ENCODE measurements at places on chromosomes 2 and 18.
A peak's percentile ranks its signal among the peaks of the same experiment; 100 is the strongest.

DNA sequence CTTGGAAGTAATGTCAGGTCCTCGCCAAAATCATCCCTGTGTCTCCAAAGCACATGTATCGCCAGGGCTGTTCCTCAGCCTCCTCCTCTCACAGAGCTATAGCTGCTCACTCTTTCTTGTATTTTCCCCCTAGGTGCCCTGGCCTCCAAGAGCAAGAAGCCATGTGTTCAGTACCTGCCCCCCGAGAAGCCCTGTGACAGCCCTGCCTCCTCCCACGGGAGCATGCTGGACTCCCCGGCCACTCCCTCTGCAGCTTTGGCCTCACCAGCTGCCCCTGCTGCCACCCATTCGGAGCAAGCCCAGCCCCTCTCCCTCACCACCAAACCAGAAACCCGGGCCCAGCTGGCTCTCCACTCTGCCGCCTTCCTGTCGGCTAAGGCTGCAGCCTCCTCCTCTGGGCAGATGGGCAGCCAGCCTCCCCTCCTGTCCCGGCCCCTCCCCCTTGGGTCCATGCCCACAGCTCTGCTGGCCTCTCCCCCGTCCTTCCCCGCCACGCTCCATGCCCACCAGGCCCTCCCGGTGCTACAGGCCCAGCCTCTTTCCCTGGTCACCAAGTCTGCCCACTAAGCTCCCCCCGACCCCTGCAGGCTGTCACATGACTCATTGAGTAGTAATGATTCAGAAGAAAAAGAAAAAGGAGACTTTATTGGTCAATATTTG lies 18.8 kb downstream of the TGOLN2 start:
- DNase-seq: peak; percentile 57

DNA sequence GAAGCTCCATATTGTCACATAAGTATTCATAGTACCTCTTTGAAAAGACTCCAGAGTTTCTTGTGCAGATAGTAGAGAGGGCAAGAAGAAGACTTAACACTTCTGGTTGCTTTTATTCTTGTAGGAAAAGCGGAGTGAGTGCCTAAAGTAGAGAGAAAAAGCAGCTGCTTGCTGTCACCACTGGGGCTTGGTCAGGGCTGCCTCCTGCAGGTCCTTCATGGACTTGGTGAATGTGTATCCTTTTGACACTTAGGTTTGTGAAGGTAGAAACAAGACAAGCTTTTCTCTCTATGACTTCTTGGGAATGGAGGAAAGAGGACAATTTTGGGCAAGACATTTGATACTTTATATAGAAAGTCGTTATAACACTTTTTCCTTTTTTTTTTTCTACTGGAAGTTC lies 312.8 kb upstream of the FANCL start:
- peak; percentile 22 for DNase-seq

- DNase-seq: no peak
Observed at GRCh38 chr2:224970311-224970710, 72.0 kb downstream of the DOCK10 start.

- DNase-seq: no peak
Observed at GRCh38 chr2:70371753-70372152, 69.9 kb upstream of the FAM136A start.

DNA sequence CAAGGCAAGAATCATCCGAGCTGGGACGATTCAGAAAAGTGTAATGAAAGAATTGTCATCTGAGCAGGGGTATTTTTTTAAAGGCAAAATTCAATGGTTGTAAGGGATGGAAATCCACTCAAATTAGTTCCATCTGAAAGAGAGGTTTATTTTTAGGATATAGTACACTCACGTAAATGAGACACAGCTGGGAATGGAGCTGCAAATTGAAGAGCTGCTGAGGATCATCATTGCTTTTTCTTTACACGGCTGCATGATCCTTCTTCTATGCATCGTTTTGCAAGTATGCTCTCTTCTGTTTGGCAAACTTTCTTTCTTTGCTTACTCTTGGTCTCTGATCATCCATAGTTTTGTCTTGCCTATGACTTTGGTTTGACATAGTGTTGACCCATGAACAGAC lies 27.4 kb upstream of the CUL3 start:
- DNase-seq: no peak

- no peak for DNase-seq
Observed at GRCh38 chr2:157684940-157685466, 56.3 kb upstream of the ACVR1C start.

GRCh38 chr18:57749604-57749970 lies 53.5 kb downstream of the ATP8B1 start:
- DNase-seq: no peak

- DNase-seq: no peak
Observed at GRCh38 chr18:56026509-56026908, 438.5 kb upstream of the TCF4 start.

DNA sequence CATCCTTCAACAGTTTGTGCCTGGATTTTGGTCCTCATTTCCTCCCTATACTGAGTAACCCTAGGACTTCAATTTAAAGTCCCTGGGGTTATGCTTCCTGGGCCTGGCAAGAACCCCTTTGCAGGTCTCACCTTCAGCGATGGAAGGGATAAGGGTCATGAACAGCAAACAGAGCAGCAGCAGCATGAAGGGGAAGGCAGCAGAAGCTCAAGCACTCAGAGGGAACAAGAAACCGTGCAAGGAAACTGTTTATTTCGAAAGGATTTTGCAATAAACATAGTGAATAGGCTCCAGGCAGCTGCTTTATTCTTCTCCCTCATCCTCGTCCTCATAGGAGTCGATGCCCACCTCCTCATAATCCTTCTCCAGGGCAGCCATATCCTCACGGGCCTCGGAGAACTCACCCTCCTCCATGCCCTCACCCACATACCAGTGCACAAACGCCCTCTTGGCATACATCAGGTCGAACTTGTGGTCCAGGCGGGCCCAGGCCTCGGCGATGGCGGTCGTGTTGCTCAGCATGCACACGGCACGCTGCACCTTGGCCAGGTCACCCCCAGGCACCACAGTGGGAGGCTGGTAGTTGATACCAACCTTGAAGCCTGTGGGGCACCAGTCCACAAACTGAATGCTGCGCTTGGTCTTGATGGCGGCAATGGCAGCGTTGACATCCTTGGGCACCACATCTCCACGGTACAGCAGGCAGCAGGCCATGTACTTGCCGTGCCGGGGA lies 2.8 kb upstream of the TUBA4B start:
- no peak for DNase-seq

- DNase-seq: peak; percentile 3
Observed at GRCh38 chr2:239813261-239814115, 211.7 kb downstream of the NDUFA10 start.

DNA sequence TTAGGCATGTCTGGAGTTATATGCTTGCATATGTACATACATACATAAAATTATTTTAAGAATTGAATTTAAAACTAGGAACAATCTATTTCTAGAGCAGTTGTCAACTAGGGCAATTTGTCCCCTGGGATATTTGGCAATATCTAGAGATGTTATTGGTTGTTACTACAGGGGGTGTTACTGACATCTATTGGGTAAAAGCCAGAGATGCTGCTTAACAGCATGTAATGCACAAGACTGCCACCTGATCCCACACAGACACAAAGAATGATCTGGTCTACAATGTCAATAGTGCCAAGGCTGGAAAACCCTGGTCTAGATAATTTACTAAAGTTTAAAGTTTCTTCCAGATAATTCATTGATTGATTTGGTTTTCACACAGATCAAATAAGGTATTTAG lies 185.3 kb downstream of the NYAP2 start:
- no peak for DNase-seq

DNA sequence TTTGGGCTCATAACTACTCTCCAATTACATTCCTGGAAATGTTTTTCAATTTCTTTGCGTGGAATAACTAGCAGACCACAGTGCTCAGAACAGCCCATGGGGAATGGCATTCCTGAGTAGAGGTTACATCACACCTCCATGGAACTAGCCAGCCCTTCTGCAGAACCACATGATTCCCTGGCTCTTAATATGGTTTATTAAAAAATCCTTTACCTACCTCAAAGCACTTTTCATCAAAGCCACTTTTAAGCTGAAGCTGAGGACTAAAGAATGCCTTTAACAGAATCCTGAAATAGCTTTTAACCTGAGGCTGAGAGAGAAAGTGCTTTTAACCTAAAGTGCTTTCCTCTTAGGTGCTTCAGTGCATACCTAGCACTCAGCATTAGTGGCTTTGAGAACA lies 376.3 kb downstream of the ARHGAP15 start:
- no peak for DNase-seq

DNA sequence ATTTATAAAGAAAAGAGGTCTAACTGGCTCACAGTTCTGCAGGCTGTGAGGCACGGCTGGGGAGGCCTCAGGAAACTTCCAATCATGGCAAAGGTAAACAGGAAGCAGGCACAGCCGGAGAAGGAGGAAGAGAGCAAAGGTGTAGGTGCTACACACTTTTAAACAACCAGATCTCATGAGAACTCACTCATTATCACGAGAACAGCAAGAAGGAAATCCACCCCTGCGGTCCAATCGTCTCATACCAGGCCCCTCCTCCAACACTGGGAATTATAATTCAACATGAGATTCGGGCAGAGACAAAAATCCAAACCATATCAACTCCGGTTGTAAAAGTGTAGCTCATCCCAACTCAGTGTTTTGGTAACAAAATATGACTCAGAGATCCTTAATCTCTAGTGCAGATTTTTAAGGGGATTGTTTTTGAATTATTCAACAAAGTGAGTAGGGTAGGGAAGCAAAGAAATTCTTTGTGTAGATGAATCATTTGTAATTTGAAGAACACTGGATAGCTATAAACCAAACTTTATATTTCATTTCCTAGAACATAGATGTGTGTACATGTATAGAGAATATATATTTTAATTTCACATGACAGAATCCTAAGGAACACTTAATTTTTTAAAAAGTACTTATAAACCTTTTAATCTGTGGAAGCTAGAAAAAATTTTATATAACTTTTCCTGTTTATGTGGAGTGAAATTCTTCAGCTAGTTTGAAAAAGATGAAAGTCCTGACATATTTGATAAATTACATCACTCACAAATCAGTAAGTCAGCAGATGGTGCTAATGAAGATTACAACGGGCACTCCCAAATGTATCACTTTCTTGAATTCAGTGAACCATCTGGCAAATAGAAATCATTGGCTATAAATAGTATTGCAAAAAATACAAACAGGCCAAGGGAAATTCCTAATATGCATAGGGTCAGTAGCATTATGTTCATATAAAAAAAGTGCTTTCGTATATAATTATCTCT lies 130.1 kb downstream of the OLA1 start:
- no peak for DNase-seq

Measured in posterior cingulate gyrus (tissue), 11 donors.